NCI-H774 (cell line): ENCODE measurements at places on chromosomes 1 and 21.

GRCh38 chr1:162281426-162281825 is 95.2 kb downstream of the SPATA46 start:
- no peak for DNase-seq

DNA sequence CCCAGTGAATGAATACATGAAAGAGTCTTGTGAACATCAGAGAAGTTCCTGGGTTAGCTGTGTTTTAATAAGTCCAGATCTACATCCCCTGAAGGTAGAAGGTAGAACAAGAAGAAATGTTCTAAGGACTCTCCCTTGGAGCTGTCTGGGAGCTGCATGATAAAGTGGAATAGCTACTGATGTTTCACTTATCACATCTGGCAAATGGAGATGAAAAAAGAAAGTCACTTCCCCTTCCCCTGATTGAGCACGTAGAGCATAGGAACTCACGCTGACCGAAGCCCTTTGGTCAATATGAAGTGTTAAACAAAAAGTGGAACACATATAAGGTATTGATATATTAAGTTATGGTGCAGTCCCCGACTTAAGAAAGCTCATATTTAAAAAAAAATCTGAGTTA is 53.2 kb upstream of the PARP1 start:
- no peak for DNase-seq

DNA sequence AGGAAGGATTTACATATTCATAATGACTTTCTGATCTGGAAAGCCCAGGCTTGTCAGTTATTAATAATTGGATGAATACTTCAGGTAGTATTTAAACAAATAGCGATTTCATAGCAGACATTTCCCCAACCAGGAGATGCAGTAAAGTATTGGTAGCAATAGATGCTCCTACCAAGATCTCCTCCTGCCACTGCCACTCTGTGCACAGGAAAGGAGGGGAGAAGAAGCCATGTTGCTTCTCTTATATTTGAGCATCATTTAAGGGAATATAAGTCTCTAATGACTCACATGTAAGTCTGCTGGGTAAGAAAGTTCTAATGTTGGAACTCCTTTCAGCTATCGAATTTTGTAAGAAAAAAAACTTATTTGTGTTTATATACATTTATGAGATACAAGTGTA is 420 bp upstream of the IFI16 start:
- no peak for DNase-seq

DNA sequence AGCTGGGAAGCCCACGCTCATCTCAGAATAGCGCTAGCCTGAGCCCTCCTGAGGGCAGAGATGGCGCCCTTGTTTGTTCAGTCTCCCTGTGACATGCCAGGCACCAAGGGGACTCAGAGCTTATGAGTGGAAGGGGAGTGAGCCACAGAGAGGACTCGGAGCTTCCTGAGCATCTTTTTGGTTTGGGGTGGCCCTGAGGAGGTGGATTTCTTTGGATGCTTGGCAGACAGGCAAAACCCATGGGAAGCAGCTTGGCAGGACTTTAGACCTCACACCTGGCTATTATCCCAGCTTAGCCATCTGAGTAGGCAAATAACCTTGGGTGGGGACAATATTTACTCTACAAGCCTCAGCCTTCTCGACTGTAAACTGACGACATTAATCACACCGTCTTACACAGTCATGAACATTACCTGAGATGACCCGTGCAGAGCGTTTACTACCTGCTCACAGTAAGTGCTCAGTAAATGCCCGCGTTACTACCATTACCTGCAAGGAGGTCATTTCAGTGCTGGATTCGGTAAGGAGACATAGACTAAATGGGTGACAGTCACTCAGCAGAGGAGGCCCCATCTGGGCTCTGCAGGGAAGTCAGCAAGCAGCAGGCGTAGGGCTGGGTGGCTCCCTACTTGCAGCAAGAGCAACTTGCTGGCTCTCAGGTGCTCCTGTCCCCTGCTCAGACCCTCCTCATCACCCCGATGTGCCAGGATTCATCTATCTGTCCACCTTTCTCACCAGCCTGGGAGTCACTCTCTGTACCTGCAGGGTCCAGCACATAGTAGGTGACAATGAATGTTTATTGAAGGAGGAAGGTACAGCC is 54.9 kb downstream of the KLHDC7A start:
- DNase-seq: no peak

- no peak for DNase-seq
These were observed 123.2 kb upstream of the WNT4 start for GRCh38 chr1:22266141-22266540.

DNA sequence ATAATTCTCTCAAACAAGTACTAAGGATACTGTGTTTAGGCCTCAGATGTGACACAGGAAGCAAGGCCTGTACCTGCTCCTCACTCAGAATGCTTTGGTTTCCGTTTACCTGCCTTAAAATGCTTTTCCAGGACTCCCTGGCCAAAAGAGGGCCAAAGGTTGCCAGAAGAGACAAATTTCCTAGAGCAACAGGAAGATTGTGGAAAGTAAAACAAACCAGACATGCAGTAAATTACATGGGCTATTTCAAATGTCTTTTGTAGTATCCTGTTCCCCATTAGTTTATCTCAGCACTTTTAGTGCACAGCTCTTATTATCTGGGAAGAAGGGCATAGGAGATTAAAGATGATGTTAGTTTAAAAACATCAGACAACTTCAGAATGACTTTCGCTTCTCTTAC is 280.0 kb downstream of the NFIA start:
- no peak for DNase-seq

GRCh38 chr1:42259739-42260064 is 75.3 kb downstream of the FOXJ3 start:
- no peak for DNase-seq

DNA sequence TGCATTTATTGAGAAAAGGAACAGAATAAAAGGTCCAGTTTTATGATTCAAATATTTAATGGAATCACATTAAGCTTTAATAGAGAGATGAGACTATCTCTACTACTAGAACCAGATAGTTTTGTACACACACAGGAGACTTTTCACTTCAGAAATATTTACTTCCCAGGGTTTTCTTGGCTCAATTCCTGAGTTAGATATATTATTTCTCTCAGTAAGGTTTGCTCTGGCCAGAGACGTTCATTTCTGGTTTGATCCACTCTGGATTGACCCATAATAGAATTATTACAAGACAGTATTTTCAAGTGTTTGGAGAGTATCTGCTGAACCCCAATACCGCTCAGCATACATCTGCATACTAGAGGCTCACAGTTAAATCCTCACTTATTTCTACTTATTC is 1.3 kb upstream of the RCOR3 start:
- DNase-seq: no peak

GRCh38 chr1:3346478-3346877 is 108.0 kb upstream of the ARHGEF16 start:
- no peak for DNase-seq

GRCh38 chr1:7987528-7987927 is 26.0 kb downstream of the PARK7 start:
- no peak for DNase-seq

- no peak for DNase-seq
These were observed 802.9 kb upstream of the ADAMTS5 start for GRCh38 chr21:27769763-27770162.

- peak; percentile 7 for DNase-seq
These were observed 8.4 kb upstream of the IKBKE start for GRCh38 chr1:206461602-206462455.

- no peak for DNase-seq
These were observed 125.8 kb downstream of the TLR5 start for GRCh38 chr1:223017291-223017690.

- DNase-seq: no peak
These were observed 662.9 kb downstream of the PLPP3 start for GRCh38 chr1:55916481-55916880.

DNA sequence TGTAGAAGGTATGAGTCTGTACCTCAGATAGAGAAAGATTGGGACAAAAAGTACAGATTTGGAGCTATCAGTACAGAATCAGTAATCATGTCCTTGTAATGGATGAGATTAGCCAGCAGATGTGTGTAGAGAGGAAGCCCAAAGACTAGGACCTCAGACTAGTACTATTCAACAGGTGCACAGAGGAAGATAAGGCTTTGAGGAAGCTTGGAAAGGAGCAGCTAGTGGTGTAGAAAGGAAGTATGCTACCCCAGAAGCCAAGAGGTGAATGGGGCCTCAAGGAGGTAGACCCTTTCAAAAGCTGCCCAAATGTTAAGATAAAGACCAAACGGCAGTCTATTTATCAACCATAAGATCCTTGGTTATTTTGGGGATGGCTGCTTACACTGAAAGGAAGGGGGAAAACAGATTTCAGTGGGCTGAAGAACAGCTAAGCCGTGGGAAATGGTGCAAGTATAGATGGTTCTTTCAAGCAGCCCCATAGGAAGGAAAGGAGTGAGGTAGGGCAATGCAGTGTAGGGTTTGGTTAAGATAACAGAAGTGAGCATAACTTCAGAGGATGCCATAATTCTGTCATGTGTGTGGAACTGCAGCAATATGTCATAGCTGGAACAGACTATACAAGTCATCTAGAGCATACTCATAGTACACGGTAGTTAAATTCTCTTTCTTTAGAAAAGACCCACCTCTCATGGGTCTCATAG is 221.7 kb downstream of the HHIPL2 start:
- DNase-seq: no peak

DNA sequence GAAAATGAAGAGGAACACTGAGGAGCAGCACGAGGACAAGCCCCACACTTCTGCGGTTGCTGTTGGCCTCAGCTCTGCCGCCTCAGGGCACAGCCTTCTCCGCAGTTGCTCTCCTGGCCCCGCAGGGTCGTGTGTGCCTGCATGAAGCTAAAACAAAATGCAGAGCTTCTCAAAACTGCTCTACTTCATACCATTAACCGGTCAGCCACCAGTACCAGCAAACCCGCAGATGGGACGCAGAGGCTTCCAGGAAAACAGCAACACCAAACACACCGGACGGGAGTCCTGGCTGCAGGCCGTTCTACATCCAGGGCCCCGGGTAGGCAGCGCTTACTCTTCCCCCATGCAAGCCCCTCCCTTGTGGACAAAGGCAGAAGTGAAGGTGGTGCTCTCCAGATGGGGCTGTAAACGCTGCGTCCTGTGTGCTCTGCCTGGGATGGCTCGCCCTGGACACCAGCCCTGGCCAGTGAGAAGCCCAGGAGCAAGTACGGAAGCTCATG is 7.1 kb upstream of the C1orf159 start:
- DNase-seq: no peak

DNA sequence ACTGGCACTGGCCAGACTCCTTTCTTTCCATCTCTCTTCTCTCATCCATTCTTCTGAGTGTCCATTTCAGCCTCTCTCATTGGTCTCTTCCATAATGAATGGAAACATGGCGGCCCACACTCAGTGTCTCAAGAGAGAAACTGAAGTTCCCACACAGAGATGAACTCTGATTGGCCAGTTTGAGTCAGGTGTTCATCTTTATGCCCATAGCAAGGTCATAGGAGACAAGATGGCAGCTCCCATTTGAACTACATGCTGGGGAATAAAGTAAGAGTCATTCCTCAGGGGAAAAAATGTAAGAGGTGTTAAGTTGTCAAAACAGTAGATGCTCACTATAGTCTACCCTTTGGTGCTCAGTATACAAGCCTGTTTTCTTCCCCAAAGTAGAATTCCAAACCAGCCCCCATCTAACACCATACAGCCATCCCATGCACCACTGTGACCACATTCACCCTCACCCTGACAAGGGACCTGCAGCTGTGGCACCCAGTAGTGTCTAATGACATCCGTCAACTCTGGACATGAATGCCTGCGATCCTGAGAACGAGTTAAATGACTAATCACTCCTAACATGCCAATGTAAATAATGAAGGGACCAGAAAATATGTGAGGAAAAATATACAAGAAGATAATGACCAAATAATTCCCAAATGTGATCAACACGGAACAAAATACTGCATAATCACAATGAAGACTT is 12.4 kb downstream of the CDA start:
- no peak for DNase-seq

DNA sequence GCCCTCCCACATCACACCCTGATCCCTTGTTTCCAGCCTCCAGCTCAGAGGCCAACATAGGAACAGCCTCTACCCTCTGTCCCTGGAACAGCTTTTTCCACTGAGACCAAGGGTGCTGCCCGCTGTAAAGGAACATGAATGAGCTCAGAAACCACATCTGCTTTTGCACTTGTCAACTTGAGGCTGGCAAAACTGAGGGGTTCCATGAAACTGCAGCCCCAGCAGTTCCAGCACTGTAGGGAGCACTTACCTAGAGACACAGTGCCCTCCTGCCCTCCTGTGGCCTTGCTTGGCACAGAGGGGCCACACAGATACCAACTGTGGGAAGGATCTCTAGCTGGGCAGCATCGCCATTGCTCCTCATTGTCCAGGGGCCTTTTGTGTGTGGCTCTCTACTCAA is 51.7 kb downstream of the ITPKB start:
- DNase-seq: no peak

GRCh38 chr21:15064576-15065391 is at the start of gene NRIP1:
Gene NRIP1 (minus strand): TSS chr21:15065000. CDS start chr21:14968192, 96,808 bp downstream.
- DNase-seq: peak; percentile 72

DNA sequence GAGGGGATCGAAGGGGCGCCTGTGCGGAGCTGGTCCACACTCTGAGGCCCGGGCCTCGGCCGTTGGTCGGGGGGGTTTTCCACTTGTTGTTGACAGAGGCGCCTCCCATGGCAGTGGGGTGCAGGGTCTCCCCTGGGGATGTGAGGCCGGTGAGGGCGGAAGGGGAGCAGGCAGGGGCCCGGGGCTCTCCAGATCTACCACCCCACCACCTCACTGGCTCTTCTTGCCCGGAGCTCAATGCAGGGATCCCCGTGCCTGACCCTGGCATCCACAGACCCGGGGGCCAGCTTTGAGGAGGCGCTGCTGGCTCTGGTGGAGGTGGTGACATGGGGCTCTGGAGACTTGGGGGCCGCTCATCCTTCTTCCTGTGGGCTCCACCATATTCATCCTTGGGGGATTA is 7.1 kb upstream of the PEX10 start:
- no peak for DNase-seq

DNA sequence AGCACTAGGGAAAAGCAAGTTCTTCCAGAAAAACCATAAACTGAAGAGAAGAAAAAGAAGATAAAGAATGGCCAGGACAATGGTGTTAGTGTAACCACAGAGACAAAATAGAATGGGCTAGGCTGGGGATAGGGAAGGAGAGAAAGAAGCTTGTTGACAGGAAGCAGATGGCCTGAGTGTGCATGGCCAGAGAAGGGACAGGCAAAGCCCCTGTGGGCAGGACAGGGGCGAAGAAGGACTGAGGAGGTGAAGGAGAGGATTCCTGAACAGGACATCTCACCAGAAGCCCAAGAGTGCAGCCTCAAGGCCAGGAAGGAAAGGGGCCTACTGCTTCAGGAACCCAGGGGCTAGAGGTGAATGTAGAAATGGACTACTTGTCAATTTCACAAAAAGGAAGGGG is 29.3 kb downstream of the IQGAP3 start:
- DNase-seq: no peak
